NCI-H2081 (cell line): ENCODE measurements at places on chromosomes 2 and 18.

DNA sequence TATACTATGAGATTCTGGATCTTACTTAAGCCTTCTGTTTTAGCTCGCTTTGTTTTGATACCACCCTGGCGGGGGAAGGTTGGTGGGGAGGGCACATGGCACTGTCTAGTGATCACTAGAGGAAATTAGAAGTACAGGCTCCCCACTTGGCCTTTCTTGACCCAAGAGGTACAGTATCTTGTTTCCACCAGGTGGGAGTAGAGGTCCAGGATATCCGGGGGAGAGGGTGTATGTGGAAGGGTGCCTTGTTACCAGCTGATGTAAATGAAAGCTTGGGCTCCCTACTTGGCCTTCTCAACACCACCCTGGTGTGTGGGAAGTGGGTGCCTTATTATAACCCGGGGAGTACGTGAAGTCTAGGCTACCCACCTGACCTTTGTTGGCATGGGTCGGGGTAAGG is 7.5 kb downstream of the GALNT1 start:
- DNase-seq: no peak

DNA sequence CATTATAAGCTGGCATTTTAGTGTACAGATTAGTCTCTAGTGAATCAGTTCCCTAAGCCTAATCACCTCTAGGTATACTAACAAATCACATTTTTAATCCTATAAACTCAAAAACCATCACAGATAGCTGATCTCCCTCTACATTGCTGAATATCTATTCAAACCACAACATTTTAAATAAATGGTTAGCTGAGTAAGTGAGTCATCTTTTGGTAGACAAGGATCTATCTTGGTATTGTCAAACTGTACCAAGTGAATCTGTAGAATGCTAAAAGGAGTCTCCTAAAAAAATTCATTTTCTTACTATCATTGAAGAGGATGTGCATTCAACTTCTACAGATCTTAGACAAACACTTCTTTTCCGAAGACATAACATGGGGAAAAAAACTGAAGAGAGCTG is 40.7 kb downstream of the INO80D start:
- DNase-seq: no peak

- DNase-seq: peak; percentile 13
Measured at GRCh38 chr2:63300835-63301234, 250.2 kb downstream of the OTX1 start.

GRCh38 chr2:29816651-29817050 is 104.7 kb downstream of the ALK start:
- no peak for DNase-seq

DNA sequence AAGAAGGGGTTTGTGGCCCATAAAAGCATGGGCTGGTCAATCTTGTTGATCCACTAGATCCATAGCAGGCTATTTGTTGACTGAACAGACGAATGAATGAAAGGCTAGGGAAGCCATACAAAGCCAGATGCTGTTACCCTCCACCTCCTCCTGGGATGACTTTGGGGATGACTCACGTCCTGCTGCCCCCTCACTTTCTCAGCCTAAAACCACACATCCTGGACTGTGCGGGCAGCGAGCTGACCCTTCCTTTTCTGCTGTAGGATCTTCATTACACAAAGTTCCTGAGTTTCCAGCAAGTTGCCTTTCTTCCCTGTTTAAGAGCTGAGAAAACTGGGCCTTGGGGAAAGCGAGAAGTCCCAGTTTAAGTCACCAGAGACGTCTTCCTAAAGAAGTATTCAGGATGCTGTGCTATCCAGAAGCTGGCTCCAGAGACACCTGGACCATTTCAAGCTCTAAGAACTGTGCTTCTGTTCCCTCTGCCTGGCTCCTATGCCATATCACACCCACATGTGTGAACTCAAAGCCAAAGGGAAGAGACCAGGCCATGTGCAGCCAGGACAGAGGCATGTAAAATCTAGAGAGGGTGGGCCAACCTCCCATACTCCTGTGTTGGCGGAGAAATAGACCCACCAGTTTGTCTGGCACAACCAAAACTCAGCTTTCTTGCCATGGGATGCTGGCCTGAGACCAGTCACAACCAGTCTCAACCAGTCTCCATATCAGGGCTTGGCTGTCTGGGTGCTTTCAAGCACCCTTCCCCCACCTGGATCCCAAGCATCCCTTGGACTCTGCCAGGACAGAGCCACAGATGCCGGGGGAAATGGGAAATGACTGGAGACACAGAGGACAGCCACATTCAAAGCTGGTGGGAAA is 4.7 kb upstream of the SLC20A1 start:
- DNase-seq: no peak

- no peak for DNase-seq
Measured at GRCh38 chr18:10322004-10322403, 132.4 kb upstream of the APCDD1 start.

GRCh38 chr2:102229141-102229769 is 42.4 kb downstream of the IL1RL2 start:
- no peak for DNase-seq

GRCh38 chr2:120471166-120471565 is 125.2 kb downstream of the INHBB start:
- no peak for DNase-seq

GRCh38 chr2:32168513-32168912 is 2.8 kb downstream of the SLC30A6 start:
- no peak for DNase-seq

- DNase-seq: no peak
Measured at GRCh38 chr2:126329173-126329572, 326.8 kb upstream of the GYPC start.

DNA sequence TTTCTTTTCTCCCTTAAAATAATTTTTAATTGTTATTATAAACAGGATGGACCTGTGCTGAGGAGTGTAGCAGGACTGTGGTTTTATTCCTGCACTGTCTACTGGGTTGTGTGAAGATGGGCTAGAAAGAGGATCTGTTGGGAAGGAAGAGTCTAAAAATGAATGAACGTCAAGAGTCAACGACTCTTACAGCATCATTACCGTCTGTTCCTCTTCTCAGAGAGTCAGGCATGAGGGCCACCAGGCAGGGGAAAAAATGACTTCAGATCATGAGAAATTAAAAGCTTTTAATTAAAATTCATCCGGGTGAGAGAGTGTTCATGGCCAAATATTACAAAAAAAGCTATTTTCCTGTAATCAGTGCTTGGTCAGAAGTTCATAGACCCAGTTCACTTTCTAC is 32.6 kb downstream of the SRSF7 start:
- no peak for DNase-seq

GRCh38 chr18:36066686-36067054 is 689 bp downstream of the RPRD1A start:
- DNase-seq: no peak

DNA sequence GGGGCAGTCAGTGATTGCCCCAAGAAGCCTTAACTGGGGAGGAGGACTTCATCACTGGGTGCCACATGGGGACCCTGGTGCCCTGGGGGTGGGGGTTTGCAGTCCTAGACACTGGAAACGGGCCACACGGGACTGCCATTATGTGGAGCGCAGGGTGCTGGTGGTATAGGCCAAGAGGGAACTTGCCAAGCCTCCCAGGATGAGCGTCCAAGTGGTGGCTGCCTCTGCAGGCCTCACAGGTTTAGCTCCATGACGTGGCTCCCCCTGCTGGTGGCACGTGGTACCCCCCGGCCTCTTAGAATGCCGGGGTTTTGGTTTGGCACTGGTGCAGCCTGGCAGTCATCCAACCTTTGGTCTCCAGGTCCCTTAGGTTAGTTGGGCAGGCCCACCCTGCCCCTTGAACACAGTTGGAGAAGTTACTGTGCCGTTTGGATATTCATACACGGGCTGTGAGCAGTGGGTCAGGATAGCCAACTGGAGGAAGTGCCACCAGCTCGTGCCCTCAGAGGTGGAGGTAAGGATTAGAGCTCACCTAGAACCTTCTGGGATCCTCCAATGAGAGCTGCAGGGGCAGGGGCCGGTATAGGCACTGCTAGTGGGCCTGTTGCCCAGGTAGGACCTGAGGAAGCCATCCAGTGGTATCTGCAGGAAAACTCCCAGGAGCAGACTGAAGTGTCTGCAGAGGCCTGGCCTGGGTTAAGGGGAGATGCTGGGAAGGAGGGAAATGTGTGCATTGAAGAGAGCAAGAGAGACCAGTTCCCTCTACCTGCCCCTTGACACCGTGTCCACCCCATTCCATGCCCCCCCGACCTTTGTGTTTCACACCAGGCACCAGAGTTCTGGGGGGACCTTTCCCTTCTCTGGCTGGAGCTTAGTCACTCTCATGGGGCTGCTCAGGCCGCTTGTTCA is 5.7 kb downstream of the PTMA start:
- DNase-seq: peak; percentile 87

DNA sequence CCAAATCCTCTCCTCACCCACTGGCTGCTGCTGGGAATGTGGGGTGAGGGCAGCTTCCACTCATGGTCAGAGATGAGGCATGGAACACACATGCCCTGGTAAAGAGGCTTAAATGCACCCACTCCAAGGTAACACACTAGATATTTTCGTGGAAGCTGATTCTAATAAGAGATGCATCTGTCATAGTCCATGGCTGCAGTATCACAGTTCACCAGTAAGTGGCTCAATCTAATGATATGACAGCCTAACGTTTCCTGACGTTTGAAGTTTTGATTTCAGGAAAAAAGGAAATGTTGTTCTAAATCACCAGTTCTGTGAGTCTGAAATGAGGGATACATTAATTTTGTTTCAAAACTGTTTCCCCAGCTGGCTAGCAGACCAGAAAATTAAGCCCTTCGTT is 38.2 kb downstream of the LCT start:
- no peak for DNase-seq

GRCh38 chr2:58562276-58562675 is 321.2 kb upstream of the FANCL start:
- DNase-seq: no peak

DNA sequence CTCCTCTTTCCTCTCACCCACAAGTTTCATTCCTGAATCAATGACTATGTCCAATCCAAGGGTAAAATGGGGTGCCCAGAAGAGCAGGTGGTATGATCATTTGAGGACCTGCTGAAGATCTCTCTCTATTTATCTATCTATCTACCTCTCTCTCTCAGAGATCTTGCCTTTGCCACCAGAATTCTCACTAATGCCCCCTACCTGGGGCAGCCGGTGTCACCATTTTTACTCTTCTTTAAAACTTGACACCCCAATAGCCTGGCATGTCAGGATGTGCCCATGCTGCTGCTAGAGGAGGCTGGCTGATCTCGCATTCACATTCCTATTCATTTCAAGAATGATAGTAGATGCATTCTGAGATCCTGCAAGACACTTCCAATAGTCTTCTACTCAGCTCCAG is 24.3 kb upstream of the RPIA start:
- no peak for DNase-seq

GRCh38 chr2:67366832-67367412 is 30.2 kb upstream of the ETAA1 start:
- no peak for DNase-seq

GRCh38 chr2:31664949-31665724 is 84.4 kb upstream of the SRD5A2 start:
- DNase-seq: no peak

- DNase-seq: no peak
Measured at GRCh38 chr2:45857275-45857609, 205.8 kb downstream of the PRKCE start.

GRCh38 chr2:16279201-16279570 is 338.8 kb downstream of the MYCN start:
- no peak for DNase-seq

DNA sequence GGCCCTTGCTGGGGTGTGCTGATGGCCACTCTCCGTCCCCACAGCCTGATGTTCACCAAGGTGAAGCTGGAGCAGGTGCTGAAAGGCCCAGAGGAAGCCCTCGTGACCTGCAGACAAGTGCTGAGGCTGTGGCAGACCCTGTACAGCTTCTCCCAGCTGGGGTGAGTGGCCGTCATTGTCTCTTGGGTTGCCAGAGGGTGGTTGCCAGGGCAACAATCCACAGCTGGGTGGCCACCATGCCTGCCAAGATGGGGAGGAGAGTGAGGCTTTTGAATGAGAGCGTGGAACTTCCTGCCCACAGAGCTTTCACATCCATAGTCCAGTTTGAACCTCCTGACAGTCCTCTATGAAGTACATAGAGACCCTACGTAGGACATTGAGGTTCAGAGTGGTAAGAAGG is 108.8 kb downstream of the STPG4 start:
- peak; percentile 68 for DNase-seq

DNA sequence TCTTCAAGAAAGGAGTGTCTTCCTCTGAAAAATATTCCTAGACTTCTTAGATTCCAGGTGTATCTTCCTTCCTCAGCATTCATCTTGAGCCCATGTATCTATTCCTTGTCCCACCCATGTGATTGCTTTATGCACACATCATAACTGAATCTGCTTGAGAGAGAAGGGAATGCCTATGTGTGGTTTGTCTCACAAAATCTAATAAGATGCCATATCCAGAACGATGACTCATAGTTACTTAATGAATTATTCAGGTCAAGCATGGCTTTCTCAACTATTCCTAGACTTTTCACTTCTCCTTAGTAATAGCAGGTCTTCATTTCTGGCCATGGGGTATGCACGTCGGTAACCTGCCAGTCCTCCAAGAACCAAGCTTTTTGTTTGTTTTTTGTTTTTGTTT is 121.8 kb downstream of the SETBP1 start:
- no peak for DNase-seq

GRCh38 chr18:59961070-59961469 is 61.3 kb downstream of the PMAIP1 start:
- peak; percentile 76 for DNase-seq

DNA sequence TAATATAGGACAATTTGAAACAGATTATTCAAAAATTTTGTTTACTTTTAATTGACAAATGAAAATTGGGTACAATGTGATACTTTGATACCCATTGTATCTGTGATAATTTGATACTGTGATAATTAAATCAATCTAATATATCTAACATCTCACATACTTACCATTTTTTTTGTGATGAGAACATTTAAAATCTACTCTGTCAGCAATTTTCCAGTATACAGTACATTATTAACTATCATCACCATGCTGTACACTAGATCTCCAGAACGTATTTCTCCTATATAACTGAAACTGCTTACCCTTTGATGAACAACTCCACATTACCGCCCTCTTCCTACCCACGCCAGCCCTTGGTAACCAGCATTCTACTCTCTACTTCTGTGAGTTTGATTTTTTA is 139.7 kb upstream of the TFPI start:
- no peak for DNase-seq

DNA sequence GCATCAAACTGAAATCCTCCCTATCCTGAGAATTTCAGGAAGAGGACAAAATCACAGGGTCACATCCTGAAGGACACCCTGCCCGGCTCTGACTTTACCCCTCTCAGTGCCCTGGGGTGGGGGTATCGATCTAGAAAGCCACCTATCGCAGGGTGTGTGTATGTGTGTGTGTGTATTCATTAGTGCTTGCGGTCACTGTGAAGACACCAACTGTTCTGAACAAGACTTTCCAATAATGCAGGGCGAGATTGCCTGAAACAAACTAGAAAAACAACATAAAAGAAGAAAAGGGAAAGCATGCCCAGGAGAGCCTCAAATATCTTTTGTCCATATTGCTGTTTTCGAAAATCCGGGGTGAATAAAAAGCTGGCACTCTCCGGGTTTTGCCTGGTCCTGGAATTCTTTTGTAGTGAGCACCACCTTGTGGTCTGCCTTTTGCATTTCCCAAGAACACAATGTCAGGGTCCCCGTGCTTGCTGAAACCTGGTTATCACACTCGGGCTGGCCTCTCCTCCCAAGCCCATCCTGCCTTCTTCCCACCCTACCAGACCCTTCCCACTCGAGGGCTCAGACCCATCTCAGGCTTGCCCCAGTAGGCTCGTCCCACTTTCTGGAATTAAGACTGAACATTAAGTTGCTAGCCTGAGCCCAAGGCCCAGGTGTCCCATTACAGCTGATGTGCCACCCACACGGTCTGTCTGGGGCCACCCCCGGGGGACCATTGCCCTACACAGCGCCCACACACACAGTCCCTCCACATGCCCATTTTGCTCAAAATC is 25.0 kb upstream of the COPS8 start:
- peak; percentile 30 for DNase-seq
